ENCODE measurements at places on chromosomes 16 and 17. TPM values are rescaled to one million over a fixed set of nuclear protein-coding genes. Genes with fewer than 3 reads are reported as not detected.

- no peaks in the 10 kb centered on the region for H3K27me3 ChIP-seq
- H3K4me1 ChIP-seq = peaks cover 6% of the 10 kb centered on the region
Observed at GRCh38 chr16:21953541-21953902, 361 bp downstream of the UQCRC2 start.

CENPT gene
- 29.7 TPM for total RNA-seq

- H3K4me1 ChIP-seq = no peaks in the 10 kb centered on the region
- no peak for DNase-seq
- no peaks in the 10 kb centered on the region for H3K27me3 ChIP-seq
Observed at GRCh38 chr17:10034719-10035475, 129.8 kb upstream of the RCVRN start.

WNT9B gene
- 0.28 TPM for total RNA-seq

GRCh38 chr16:77445324-77445723, 10.5 kb upstream of the ADAMTS18 start:
- H3K4me3 ChIP-seq = no peak overlapping the region
- H3K27ac ChIP-seq = no peak overlapping the region
- no peaks in the 10 kb centered on the region for H3K27me3 ChIP-seq

DNA sequence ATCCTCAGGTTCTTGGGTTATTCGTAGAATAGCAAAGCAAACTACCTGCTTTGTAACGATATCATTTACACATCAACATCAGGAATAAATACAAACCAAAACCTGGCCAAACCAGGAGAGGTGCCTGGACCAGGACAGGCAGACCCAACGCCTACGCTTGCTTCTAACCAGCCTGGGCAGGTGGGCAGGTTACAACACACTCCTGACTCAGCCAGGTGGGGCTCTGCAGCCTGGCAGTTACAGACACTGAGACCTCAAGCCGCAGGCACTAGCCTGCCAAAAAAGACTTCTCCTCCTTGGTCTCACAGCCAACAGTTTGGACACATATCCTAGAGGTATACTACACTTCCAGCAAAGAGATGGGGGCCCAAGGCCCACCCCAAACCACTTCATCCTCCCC, 14.0 kb downstream of the ANKRD11 start:
- H3K4me3 ChIP-seq = no peak overlapping the region
- H3K36me3 ChIP-seq = no peaks in the 10 kb centered on the region
- H3K27me3 ChIP-seq = no peaks in the 10 kb centered on the region
- no peak for DNase-seq
- no peak overlapping the region for H3K27ac ChIP-seq

SNRNP25 gene
- total RNA-seq = 8.2 TPM

TBC1D28 gene
- total RNA-seq = not detected

PRSS53 gene
- 1.3 TPM for total RNA-seq

GRCh38 chr17:75712446-75712845, 8.8 kb upstream of the ITGB4 start:
- no peak for DNase-seq
- no peaks in the 10 kb centered on the region for H3K4me1 ChIP-seq
- H3K27me3 ChIP-seq = no peaks in the 10 kb centered on the region
- H3K36me3 ChIP-seq = no peaks in the 10 kb centered on the region
- H3K4me3 ChIP-seq = no peak overlapping the region

DNA sequence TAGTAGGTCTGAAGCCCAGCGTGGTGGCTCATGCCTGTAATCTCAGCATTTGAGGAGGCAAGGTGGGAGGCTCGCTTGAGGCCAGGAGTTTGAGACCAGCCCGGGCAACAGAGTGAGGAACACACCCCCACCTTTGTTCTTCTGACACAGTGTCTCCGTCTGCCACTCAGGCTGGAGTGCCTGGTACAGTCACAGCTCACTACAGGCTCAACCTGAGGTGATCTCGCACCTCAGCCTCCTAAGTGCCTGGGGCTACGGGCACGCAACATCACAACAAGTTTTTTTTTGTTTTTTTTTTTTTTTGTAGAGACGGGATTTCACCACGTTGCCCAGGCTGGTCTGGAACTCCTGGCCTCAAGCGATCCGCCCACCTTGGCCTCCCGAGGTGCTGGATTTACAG, 6.7 kb upstream of the TLCD3A start:
- no peak overlapping the region for H3K4me3 ChIP-seq
- H3K27ac ChIP-seq = no peak overlapping the region
- H3K4me1 ChIP-seq = peaks cover 6% of the 10 kb centered on the region

GRCh38 chr17:16013943-16014407, 14.4 kb downstream of the TTC19 start:
- H3K27me3 ChIP-seq = no peaks in the 10 kb centered on the region
- peaks cover 9% of the 10 kb centered on the region for H3K4me1 ChIP-seq
- no peak overlapping the region for H3K27ac ChIP-seq
- H3K36me3 ChIP-seq = peaks cover 24% of the 10 kb centered on the region
- no peak for DNase-seq
- H3K4me3 ChIP-seq = no peak overlapping the region

GRCh38 chr16:23570992-23571632, 13.6 kb downstream of the UBFD1 start:
- H3K4me1 ChIP-seq = peaks cover 6% of the 10 kb centered on the region
- H3K27ac ChIP-seq = no peak overlapping the region
- H3K36me3 ChIP-seq = peaks cover 49% of the 10 kb centered on the region
- no peak for DNase-seq
- no peaks in the 10 kb centered on the region for H3K27me3 ChIP-seq

RUNDC3A gene
- total RNA-seq = 3.9 TPM

DNA sequence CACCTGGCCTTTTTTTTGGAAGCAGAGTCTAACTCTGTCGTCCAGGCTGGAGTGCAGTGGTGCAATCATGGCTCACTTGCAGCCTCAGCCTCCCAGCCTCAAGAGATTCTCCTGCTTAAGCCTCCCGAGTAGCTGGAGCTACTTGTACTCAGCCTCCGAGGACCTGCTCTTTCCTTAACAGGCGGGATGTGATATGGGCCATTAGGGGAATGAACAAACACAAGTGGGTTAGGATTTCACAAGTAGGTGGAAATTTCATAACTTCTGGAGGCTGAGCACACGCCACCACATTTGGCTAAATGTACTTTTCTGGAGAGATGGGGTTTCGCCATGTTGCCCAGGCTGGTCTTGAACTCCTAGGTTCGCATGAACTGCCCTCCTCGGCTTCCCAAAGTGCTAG, 4.1 kb downstream of the PAM16 start:
- H3K36me3 ChIP-seq = no peaks in the 10 kb centered on the region
- H3K4me1 ChIP-seq = peaks cover 34% of the 10 kb centered on the region
- no peak overlapping the region for H3K4me3 ChIP-seq
- H3K27me3 ChIP-seq = no peaks in the 10 kb centered on the region
- no peak for DNase-seq

DNA sequence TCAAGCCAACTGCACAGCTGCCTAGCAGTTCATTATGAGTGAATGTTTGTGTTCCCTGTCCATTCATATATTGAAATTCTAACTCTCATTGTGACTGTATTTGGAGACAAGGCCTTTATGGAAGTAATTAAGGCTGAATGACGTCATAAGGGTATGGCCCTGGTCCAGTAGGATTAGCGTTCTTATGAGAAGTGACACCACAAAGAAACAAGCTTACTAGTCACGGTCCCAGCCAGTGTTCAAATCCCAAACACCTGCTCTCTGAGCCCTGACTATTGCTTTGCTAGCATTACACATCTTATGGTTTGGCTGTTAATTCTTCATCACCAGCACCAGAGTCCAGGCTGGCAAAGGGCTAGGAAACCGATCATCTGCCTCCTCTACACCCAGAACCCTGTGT, 2.2 kb downstream of the ZNF668 start:
- no peak overlapping the region for H3K27ac ChIP-seq
- no peak for DNase-seq
- H3K4me3 ChIP-seq = no peak overlapping the region
- H3K36me3 ChIP-seq = no peaks in the 10 kb centered on the region

DNA sequence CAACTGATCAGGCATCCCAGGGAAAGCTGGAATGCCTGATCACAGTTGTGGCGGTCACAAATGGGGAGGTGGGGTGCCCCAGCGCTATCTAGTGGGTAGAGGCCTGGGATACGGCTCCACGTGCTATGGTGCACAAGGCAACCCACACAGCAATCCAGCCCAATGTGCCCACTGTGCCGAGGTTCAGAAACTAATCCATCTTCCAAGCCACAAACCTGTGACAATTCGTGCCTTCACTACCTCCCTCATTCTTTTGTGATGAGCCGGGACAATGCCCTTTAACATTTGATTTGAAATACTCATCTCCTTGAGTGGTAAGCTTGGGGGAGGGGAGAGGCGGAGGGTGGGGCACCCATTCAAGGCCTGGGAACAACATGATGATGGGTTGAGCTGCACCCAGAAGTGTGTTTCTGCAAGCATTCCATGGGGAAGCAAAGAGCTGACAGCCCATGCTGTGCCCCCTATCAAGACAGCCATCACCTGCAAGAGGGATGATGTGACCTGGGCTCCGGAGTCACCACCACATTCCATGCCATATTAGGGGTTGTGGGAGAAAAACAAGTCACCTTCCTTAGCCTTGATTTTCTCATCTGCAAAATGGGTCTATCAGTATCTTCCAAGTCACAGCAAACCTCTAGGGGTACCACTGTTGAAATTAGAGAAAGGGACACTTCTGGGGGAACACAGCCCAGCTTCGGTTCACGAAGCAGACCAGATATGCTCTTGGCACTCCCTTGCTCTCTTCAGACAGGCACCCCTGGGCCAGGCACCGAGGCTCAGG, 3.7 kb downstream of the ELOB start:
- no peak overlapping the region for H3K4me3 ChIP-seq
- peaks cover 8% of the 10 kb centered on the region for H3K4me1 ChIP-seq
- H3K36me3 ChIP-seq = peaks cover 32% of the 10 kb centered on the region
- no peak for DNase-seq
- H3K27ac ChIP-seq = no peak overlapping the region

DNA sequence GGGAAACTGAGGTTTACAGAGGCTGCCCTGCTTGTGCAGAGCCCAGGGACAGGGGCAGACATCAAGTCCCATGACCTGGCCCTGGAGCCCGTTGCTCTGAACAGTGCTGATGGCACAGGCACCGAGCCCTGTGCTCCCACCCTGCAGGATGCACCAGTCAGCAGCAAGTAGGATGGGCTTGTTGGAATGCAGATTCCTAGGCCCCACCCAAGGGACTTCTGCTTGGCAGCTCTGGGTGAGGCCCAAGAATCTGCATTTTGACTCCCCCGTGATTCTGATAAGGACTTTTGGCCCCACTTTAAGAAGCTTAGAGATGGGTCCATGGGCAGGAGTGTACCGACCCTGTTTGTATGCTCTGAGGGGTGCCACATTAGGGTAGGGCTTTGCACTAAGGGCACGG, 23.3 kb downstream of the LASP1 start:
- H3K27ac ChIP-seq = no peak overlapping the region
- H3K27me3 ChIP-seq = no peaks in the 10 kb centered on the region
- DNase-seq = no peak

TSNAXIP1 gene
- total RNA-seq = 1.5 TPM

SLC13A2 gene
- total RNA-seq = not detected

GINS2 gene
- 1.6 TPM for total RNA-seq
